ENCODE measurements at places on chromosomes 3 and 15. TPM values are rescaled to one million over a fixed set of nuclear protein-coding genes. Genes with fewer than 3 reads are reported as not detected.

Gene SLC28A2
- not detected for total RNA-seq

Gene NISCH
- 228 TPM for total RNA-seq

Gene TMOD2
- total RNA-seq = 48.9 TPM

Gene CAMKV
- not detected for total RNA-seq

Gene CHRM5
- total RNA-seq = 0.30 TPM

Gene SLC12A1
- not detected for total RNA-seq

DNA sequence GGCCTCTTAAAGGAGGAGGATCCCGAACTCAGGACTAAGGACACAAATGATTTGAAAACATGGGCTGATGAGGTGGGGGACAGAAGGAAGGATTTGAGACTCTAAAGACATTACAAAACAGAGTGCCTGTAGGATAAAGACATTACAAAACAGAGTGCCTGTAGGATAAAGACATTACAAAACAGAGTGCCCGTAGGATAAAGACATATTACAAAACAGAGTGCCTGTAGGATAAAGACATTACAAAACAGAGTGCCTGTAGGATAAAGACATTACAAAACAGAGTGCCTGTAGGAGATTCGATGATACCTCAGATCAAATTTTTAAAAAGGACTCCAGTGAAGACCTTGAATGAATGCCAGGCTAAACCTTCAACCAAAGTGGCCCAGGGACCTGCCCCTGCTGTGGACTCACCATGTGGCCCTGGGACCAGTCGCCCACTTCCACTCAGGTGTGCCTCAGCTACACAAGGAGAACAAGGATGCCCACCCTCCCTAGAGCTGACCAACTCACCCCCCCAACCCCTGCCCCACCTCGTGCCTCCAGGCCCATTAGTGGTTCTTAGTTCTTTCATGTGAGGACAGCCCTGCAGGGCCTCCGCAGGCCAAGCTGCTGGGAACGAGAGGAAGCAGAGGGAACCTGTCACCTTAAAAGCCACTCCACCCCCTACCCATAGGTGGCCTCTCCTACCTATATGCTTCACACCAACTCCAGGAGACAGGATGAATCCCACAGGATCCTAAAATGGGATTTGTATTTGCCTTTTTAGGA, 59.8 kb downstream of the SH3BP5 start:
- DNase-seq = no peak

DNA sequence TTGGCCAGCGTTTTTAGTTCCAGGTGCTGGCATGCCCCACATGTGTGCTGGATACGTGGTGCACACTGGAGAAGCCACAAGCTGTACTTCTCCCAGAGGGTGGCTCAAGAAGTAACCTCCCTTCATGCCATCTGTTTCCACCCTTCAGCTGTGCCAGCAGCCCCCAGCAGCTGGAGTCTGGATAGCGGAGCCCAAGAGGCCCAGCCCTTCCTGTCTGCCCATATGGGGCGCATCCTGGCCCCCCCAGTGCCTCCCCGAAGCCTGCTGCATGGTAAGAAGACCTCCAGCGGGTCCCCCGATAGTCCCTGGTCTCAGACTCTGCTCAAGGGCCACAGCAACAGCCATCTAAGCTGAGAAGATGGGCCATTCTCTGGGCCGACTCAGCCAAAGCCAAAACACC, 5.8 kb upstream of the MANF start:
- DNase-seq = no peak

GRCh38 chr3:94167796-94168195, 104.9 kb downstream of the NSUN3 start:
- no peak for DNase-seq

- no peak for DNase-seq
Measured at GRCh38 chr15:31327669-31328427, 1.2 kb downstream of the KLF13 start.

GRCh38 chr15:42832576-42832975, 88.0 kb downstream of the TTBK2 start:
- DNase-seq = no peak

DNA sequence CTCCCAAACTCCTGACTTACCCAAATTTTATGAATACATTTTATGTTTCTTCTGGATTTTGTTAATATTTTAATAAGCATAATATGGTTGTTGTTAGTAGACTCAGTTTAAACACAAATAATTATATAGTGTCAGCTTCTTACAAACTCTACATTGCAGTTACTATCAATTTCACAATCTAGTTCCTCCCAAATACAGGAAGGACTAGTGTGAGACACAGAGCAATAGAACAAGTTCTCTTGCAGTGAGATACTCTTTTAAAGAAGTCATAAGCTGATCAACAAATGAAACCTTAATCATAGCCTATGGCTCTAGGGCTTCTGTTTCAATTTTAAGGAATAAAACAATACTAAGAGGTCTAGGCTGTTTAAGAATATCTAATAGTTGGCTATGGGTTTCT, 86.1 kb downstream of the SAMMSON start:
- DNase-seq = no peak

GRCh38 chr3:56620371-56620770, 62.7 kb downstream of the TASOR start:
- DNase-seq = no peak

DNA sequence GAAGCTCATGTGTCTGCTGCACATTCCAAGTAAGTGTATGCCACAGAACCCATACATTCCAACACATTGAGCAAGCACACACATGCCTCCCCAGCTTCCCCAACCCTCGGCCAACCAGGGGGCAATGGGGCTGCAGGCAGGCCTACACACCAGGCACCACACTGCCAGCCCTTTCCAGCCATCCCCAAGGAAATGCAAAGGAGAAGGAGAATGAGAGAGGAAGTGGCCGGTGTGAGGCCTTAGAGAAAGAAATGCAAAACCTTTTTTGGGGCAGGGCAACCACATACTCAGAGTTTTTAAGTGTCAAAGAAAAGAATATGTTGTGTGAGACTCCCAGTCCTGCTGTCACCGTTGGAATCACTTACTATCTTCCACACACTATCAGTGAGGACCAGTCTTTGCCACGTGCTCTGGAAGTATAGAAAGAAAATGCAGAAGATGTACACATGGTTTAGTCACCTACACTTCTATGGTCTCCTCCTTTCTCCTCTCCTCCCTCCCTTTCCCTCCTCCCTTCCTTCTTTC, 11.1 kb downstream of the IGF2BP2 start:
- DNase-seq = no peak

DNA sequence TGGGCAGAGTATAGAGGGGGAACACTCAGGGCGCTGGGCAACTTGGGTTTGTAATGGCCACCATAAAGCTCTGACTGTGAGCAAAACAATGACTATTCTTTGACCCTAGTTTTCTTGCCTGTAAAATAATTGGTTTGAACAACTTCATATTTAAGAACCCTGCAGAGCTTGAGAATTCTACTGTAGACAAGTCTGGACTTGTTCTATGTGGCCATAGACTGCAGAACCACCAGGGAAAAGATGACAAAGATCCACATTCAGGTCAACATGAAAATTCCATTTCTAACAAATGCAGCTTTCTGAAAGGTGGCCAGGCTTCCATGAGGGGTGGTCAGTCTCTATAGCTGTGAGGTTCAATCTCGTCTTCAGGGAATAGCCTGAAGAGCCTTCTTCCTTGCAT, 239.4 kb upstream of the LRRN1 start:
- DNase-seq = no peak

All from tibial nerve (tissue), 4 donors.